ENCODE measurements at places on chromosomes 5 and 9. TPM values are rescaled to one million over a fixed set of nuclear protein-coding genes. Genes with fewer than 3 reads are reported as not detected.

DNA sequence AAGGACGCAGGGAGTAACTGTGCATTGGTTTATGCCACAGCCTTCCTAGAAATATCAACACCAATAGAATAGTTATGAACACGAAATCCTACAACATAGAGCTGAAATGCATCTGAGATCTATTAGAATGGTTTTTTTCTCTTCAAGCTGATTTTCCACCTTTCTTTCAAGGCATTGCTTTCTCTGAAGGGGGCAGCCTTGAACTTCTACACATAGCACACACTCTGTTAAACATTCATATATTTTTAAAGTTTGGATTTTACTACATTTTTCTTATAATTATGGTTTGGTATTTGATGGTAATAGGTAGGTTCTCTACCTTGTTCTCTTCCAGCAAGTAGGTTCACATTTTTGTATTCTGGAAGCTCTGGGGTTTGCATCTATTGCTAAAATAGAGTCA lies 661.8 kb downstream of the SEMA5A start:
- DNase-seq = no peak

- DNase-seq = no peak
These were observed 51.7 kb downstream of the S1PR3 start for GRCh38 chr9:89042984-89043383.

DNA sequence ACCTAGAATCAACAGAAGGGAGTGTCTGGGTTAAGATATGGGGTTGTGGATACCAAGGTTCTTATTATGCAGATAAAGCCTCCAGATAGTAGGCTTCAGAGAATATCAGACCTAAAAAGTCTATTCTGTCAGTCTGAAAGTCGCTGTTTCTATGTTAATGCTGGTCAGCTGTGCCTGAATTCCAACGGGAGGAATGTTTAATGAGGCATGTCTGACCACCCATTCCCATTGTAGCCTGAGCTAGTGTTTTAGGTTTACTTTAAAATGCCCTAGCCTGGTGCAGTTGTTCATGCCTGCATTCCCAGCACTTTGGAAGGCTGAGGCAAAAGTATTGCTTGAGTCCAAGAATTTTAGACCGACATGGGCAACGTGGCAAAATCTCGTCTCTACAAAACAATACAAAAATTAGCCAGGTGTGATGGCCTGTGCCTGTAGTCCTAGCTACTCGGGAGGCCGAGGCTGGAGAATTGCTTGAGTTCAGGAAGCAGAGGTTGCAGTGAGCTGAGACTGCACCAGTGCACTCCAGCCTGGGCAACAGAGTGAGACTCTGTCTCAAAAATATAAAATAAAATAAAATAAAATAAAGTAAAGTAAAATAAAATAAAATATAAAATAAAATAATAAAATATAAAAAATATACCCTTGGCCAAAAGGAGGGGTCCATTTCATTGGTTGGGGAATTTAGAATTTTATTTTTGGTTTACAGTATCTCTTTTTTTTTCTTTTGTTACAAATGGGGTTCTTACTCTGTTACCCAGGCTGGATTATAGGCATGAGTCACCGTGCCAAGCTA lies 7.8 kb upstream of the SOX30 start:
- no peak for DNase-seq

- peak; percentile 50 for DNase-seq
These were observed 87.5 kb upstream of the SSBP2 start for GRCh38 chr5:81838307-81838906.

DNA sequence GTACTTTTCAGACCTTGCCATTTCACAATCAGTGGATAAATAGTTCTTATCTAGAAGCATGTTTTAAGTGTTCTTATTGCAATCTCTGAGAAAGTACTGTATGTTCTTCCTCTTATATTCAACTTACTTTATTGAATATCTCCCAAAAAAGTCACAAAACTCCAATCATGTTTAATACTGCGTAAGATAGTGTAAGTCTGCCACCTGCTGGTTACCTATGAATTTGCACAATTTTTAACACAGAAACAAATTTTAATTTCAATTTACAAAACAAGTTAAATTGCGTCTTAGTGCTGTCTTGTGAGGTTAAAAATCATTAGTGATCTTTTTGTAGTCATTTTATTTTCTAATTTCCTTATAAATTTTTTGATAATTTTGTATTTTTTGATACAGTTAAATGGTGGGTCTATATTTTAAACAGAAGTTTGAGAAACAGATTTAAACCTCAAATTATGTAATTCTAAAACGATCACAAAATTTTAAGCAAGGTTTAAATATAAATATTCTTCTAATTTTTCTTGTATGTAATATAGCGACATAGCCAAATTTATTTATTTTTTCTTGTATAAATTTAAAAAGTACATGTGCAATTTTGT lies 115.8 kb downstream of the EMB start:
- peak; percentile 13 for DNase-seq

- DNase-seq = no peak
These were observed 226.0 kb downstream of the CCDC171 start for GRCh38 chr9:15778861-15779260.

- DNase-seq = no peak
These were observed 30.5 kb downstream of the TGFBR1 start for GRCh38 chr9:99135456-99135855.

- DNase-seq = peak; percentile 47
These were observed 31.2 kb downstream of the ZNF618 start for GRCh38 chr9:113907282-113907681.

GRCh38 chr5:62938927-62939326 lies 360.3 kb downstream of the LRRC70 start:
- no peak for DNase-seq

DNA sequence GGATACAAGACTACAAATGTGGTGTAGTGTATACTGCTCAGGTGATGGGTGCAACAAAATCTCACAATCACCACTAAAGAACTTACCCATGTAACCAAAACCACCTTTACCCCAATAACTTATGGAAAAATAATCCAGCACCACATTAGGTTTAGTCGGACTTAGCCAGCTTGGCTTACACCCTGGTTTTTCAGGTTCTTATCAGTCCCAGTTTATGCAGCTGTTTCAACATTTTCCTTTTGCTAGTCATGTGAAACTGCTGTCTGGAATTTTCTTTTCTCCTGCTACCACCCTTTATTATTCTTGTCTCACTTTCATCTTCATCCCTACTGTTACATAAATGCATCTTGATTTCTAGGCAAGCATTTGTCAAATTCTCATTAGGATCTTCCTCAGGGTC lies 51.5 kb downstream of the STK32A start:
- no peak for DNase-seq

- no peak for DNase-seq
These were observed 161.2 kb upstream of the SPRY4 start for GRCh38 chr5:142486020-142486419.

- DNase-seq = no peak
These were observed 60.0 kb downstream of the ZNF608 start for GRCh38 chr5:124686239-124687004.

DNA sequence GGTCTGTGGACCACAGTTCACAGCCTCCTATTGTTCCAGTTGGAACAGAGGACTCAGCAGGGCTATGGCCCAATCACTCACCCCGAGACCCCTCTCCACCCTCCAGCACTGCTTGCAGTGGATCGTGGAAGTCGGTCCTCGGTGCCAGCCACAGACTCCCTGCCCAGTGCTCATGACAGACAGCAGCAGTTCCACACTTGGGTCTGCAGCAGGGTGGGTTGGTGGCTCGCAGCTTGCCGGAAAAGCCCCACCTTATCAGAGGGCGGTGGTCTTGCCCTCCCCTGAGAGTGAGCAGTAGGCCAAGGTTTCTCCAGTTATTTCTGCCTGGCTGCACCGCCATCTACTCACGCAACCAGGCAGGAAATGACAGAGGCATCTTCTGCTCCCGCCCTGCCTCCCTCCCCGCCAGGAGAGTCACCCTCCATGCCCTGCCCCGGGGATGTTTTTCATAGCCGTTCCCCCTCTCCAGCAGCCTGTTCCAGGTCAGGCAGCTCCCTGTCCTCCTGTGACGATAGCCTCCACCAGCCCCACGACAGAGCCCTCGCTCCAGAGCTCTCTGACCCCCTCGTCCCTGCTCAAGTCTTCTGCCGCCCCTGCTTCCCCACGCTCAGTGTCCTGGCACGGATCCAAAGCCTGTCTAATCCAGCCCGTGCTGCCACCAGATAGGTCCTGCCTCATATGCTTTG lies 34.5 kb downstream of the UNC5A start:
- DNase-seq = peak; percentile 86

DNA sequence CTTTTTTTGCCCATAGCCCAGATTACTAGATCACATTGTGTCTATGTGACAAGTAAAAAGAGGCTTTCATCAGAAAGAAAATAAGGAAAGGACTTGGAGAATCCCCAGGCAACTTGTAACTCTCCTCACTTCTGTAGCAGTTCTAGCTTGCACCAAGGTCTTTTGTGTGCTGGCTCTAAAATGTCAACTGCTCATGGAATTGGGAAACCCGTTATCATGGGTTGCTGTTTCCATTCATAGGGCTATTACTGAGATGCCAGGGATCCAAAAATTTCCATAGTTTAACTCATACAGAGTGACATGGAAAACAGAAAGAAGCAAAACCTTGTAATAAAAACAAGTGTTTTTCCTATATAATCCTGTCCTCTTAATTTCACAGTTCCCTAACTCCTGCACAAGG lies 123.9 kb upstream of the FBXL7 start:
- no peak for DNase-seq

GRCh38 chr9:37239224-37239859 lies 119.0 kb downstream of the ZCCHC7 start:
- DNase-seq = peak; percentile 9

GRCh38 chr9:98365227-98365669 lies 109.8 kb upstream of the TBC1D2 start:
- DNase-seq = peak; percentile 35

DNA sequence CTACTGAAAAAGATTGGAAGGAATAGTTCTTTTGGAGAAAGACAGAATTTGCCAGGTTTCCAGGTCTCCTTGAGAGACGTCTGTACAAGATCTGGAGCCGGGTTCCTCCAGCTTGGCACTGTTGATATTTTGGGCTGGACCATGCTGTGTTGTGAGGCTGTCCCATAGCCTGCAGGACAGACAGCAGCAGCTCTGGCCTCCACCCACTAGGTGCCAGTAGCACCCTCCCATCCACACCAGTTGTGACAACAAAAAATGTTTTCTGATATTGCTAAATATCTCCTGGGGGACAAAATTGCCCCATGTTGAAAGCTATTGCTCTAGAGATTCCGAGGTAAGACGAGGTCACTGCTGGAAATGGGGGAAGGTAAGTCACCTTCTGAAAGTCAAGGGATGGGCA lies 287.7 kb upstream of the DAP start:
- peak; percentile 7 for DNase-seq

GRCh38 chr5:124234022-124234769 lies 512.2 kb downstream of the ZNF608 start:
- DNase-seq = no peak

DNA sequence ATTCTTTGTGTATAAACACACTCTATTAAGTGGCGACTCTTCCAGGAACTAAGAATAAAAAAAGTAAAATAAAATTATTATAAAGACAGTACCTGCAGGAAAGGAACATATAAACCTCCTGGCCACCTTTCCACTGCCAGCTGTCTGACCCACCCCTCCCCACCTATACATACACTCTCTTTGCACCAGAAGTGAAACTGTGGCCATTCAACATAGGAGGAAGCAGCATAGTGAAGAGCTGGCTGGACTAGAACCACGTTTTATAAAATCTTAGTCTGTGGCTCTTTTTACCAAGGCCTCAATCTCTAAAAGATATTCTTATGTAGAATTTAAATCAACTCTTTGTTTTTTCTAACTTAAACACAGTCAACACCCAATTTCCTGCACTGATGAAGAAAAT lies 289.6 kb downstream of the GABRB2 start:
- DNase-seq = no peak

GRCh38 chr5:53403291-53403690 lies 77.1 kb upstream of the FST start:
- peak; percentile 38 for DNase-seq

DNA sequence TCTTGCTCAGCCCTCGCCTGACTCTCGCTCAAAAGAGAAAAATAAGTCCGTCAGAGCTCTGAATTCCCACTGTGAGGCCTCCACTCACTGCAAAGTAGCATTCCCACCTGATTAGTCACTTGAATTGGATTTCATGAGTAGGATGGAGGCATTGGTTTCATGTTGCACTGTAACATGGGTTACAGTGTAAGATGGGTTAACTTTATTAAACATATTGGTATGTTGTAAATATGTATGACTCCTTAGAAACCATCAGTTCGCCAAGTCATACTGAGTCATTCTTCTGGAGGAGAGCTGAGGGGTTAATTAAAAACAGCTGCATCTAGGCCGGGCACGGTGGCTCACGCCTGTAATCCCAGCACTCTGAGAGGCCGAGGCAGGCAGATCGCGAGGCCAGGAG lies 93.8 kb upstream of the BNC2 start:
- peak; percentile 98 for DNase-seq

DNA sequence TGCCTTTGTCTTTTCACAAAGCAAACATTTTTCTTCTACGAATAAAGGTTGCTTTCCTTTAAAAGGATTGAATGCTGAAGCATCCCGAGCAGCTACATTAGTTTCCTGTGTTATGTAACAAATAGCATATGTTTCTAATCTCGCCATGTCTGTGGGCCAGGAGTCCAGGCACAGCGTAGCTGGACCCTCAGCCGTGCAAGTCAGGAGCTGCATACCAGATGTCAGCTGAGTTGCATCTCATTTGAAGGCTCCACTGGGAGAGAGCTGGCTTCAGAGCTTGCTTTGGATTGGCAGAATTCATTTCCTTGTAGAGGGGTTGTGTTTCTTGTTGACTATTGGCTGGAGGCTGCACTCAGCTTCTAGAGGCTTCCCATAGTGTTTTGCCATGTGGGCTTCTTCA lies 16.0 kb upstream of the GOLPH3 start:
- DNase-seq = no peak

DNA sequence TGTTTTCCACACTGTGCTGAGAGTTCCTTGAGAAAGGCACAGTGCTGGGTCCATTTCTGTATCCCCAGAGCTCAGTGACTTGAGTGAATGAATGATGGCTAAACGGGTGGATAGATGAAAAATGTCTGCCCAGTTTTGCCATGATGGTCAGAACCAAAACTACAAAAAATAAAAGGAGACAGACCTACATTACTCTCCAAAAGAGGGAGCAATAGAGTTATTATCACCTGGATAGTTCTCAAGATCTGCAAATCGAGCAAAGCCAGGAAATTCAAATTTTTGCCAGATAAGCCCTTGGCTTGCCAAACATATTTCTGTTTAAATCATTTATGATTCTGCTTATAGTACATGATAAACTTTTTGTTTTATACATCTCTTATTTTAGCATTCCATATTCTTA lies 214.2 kb upstream of the ZNF462 start:
- no peak for DNase-seq

- peak; percentile 65 for DNase-seq
These were observed 456.2 kb downstream of the RASEF start for GRCh38 chr9:82606492-82607382.

Gene IFNA7
- total RNA-seq = not detected

Gene MYMK
- total RNA-seq = not detected

Gene IFNK
- total RNA-seq = not detected

Gene RBM27
- total RNA-seq = 18.7 TPM

Gene ISL1
- total RNA-seq = not detected

Gene ZNF367
- 18.5 TPM for total RNA-seq

Gene FGF1
- 2.4 TPM for total RNA-seq

Gene CYLC2
- total RNA-seq = not detected

Gene GARIN3
- total RNA-seq = not detected

Measured in M059J (cell line).